Left renal pelvis (tissue), 4 donors: ENCODE measurements at places on chromosomes 13 and 19.

GRCh38 chr13:35485424-35485823 lies 8.9 kb upstream of the MAB21L1 start:
- no peak for DNase-seq

DNA sequence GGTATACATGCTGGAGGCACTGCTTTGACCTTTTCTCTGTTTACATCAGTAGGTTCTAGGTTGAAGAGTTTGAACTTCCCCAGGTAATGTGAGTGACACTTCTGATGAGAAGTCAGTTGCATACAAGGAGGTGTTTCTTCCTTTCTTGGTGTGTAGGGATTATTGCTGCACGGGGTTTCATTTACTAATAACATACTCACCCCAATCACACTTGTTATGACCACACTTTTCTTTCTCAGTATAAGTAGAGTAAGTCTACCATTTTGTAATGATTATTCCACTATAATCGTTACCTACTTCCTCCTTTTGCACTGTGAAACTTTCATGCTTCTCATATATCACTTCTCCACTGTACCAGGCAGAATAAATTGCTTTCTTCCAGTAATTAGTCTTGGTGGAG lies 138.0 kb downstream of the TNFSF13B start:
- no peak for DNase-seq

DNA sequence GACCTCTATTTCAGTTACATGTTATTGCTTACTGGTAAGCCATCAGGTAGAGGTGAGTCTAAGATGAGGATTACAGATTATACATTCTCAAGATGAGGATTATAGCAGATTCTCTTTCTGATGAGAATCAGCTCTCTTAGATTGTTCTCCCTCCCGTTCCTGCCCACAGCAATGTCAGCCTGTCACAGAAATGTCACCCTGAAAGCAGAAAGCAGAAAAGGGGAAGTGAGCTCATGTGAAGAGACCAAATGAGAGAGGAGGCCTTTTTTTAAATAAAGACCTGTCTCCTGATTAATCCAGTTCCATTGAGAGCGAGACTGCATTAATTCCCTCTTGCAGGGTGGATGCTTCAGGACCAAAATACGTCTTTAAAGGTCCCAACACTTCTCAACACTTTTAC lies 445.6 kb downstream of the KCTD12 start:
- no peak for DNase-seq

GRCh38 chr19:53545271-53546065 lies 7.5 kb downstream of the ZNF331 start:
- DNase-seq: no peak

DNA sequence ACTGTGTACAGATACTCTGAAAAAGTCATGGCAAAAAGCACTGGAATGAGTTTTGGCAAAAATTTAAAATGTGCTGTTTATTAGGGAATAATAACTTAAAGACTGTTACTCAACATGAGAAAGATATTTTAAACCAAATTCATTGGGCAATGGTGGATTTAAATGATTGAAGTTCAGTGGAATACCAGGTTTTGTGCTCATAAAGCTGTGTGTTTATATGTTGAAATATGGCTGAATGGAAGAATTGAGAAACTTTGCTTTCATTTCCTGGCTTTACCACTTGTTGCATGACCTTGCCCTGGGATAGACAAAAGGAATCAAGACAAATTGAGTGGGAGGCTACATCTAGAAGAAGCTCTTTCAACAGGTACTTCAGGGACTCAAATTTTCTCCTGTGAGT lies 246.4 kb downstream of the GPC5 start:
- DNase-seq: no peak

- DNase-seq: no peak
Observed at GRCh38 chr19:39130337-39131254, 5.0 kb downstream of the PAK4 start.

DNA sequence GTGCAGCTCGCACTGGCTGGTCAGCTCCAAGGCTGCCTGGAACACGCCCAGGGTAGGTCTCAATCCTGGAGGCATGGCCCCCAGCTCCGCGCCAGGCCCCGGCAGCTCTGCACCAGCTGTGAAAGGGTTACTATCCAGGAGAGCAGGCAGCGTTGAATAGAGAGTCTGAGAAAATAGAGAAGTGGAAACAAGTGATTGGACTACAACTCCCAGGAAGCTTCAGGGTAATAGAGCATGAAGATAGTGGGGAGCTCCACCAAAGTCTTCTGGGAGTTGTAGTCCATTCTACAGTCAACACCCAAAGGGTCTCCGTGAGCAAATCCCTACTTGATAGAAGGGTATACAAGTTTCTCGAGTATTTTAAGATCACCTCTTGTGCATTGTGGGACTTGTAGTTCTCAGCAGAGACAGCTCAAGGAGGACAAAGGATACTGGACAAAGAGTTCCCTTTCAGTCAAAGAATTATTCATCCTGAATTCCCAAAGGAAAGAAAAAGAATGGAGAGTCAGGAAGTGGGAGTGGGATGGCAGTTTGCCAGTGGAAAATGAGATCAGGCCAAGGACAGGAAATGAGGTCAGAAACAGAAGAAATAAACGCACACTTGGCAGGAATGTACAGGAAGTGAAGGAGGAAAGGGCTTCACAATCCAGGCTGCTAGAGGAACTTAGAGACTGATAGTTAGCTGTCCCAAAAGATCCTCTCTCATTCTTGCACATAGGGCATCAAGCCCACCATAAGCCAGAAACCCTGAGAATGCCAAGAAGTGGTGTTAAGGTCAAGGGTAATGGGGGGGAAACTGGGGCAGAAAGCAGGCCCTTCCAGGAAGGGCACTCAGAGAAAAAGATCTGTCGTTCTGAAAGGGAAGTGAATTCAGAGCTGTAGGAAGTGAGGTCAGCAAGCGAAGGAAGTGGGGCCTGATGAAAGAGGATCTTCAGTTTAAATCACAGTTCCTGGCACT lies 5.5 kb upstream of the MAMSTR start:
- DNase-seq: peak; percentile 80

- DNase-seq: no peak
Observed at GRCh38 chr19:46602392-46603194, 1.5 kb downstream of the CALM3 start.

DNA sequence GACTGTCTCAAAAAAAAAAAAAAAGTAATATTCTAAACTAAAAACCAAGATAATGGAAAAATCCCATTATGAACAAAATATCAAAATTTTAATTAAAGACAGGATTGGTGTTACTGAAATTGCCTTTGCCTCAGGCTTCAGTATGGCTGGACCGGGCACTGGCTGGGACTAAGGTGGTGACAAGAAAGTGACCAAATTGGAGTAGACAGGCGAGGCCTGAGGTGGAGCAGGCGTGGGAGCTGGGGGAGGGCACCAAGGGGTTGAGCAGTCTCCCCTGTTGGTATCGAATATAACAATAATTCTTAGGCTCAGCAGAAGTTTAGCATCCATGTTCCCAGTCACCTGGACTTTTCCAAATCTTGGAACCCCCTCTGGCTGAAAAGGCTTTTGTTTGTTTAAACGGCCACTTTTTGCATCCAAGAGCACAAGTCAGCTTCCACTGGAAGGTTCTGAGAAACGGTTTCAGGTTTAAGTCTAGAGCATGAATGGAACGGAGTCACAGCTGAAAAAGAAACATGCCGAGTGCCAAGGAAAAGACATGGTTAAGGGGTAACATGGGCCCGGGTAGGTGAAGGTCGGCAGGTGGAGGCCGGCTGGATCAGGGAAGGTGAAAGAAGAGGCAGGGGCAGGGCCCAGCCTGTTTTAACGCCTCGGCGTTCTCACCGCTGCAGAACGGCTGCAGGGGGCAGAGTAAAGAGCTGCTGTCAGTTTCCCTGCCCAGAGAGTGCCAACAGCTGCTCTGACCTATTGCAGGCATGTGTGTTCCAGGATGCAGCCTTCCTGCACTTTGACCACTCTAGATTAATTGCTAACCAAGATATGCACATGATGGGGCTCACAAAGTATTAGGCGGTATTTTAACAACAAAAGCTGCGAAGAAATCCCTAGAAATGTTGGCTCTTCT lies 104.4 kb downstream of the TM9SF2 start:
- peak; percentile 56 for DNase-seq

DNA sequence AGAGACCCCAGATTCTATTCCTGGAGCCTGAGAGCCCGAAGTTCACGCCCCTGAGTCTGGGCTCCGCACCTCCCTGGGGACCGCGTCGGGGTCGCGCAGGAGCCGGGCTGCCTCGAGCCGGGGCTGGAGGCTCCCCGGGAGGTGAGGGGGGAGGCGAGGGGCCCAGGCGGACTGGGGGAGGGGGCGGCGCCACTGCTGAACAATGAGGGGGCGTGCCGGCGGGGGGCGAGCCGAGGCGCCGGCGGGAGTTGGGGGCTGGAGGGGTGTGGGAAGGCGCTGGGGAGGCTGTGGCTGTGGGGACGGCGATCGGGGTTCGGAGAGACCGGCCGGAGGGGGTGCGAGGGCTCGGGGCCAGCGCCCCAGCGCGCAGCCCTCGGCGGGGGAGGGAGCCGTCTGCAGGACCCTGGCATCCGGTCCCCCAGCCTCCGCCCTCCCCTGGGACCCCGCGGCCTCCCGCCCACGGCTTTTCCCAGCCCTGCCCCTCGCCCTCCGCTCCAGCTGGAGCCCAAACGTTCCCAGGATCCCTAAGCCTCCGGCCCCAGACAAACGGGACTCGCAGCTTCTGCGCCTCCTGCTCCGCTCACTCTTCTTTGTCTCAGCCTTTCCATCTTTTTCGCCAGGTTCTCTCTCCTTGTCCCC lies 922 bp downstream of the PLEKHG2 start:
- DNase-seq: no peak

DNA sequence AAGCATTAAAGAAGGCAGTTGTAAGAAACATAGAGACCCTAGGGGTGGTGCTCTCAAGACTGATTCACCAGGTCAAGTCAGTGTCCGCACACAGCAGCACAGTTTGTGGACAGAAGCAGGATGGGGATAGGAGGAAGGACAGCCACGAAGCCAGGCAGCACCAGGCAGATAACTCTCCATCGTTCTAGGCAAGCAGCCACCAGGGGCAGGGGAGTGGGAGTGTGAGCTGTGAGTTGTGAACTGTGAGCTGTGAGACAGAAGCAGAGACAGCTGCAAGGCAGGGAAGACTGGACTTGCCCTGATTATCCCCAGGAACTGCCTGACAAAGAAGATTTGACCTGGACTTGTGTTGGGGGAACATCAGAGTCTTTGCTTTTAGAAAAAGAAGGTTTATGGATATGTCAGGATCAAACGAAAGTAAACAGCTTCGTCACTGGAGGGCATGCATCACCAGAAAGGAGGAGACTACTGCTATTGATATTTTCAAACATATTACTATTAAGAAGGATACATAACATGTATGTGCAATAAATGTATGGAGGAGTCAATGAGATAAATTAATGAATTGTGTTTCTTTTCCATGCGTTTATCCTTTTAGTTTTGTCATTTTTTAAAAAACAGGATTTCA lies 286.1 kb downstream of the IRS2 start:
- DNase-seq: no peak

GRCh38 chr13:96769874-96770273 lies 224.4 kb downstream of the OXGR1 start:
- no peak for DNase-seq

GRCh38 chr13:68736961-68737360 lies 1370.7 kb upstream of the ATXN8OS start:
- no peak for DNase-seq

DNA sequence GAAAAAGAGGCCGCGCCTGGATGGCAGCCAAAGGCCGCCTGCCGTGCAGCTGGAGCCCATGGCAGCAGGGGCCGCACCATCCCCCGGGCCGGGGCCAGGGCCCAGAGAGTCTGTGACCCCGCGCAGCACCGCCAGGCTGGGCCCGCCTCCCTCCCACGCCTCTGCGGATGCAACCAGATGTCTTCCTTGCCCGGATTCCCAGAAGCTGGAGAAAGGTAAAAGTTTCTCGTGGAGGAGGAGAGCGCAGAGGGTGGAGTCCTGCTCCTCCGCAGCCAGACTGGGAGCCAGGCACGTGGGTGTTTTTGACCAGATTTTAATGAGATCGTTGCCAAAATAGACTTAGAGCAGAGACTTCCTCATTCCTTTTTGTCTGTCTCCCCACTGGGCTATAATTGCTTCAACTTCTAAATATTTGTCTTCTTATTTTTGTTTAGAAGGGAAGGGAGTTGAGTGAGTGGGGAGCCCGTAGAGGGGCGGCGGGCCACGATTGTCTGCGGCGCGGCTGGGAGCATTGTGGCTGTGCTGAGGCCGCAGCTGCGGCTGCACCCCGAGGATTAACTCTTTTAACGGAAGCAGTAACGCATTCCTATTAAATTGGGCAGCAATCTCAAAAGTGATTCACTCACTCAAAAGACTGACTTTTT lies 22.8 kb upstream of the NDUFS7 start:
- DNase-seq: no peak

GRCh38 chr19:35132254-35132653 lies 2.6 kb downstream of the LGI4 start:
- no peak for DNase-seq

DNA sequence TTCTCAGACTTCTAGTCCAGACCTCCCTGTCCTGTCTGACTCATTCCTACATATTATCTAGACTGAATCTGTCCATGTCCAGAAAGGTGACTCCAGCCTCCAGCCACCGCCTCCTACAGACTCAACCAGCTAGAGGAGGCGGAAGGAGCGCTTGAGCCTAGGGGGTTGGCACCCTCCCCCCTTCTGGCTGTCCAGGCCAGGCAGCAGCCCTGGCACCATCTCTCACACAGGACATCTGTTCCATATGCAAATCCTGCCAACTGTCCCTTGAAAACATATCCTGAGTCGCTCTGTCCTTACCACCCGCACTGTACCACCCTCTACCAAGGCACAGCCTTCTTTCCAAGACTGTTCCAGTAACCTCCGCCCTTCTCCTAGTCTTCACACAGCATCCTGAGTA lies 150.7 kb upstream of the WASF3 start:
- no peak for DNase-seq
